Retina (tissue), 1 donor: ENCODE measurements at places on chromosomes 2 and 18.

GRCh38 chr2:112175958-112176573 lies 37.9 kb downstream of the FBLN7 start:
- no peak for DNase-seq

- DNase-seq, result no peak
Observed at GRCh38 chr2:240258685-240259084, 118.2 kb upstream of the OTOS start.

- DNase-seq, result no peak
Observed at GRCh38 chr2:105796131-105796638, 51.5 kb downstream of the NCK2 start.

- DNase-seq, result peak; percentile 61
Observed at GRCh38 chr2:162475661-162476060, 131.7 kb downstream of the GCA start.

- no peak for DNase-seq
Observed at GRCh38 chr18:13605477-13605876, 120.9 kb downstream of the FAM210A start.

DNA sequence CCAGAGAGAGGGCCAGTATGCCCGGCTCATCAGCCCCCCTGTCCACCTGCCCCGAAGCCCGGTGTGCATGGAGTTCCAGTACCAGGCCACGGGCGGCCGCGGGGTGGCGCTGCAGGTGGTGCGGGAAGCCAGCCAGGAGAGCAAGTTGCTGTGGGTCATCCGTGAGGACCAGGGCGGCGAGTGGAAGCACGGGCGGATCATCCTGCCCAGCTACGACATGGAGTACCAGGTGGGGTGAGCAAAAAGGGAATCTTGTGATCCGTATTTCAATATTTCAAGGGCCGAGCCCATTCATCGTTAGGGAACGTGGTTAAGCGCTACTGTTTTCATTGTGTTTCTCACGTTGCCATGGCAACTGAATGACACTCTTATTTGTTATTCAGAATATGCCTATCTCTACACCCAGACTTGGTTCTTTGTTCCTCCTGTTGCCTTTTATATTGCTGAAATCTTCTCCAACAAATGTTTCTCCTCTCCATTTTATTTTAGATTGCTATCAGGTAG lies 81.5 kb downstream of the NRP2 start:
- DNase-seq, result peak; percentile 78

DNA sequence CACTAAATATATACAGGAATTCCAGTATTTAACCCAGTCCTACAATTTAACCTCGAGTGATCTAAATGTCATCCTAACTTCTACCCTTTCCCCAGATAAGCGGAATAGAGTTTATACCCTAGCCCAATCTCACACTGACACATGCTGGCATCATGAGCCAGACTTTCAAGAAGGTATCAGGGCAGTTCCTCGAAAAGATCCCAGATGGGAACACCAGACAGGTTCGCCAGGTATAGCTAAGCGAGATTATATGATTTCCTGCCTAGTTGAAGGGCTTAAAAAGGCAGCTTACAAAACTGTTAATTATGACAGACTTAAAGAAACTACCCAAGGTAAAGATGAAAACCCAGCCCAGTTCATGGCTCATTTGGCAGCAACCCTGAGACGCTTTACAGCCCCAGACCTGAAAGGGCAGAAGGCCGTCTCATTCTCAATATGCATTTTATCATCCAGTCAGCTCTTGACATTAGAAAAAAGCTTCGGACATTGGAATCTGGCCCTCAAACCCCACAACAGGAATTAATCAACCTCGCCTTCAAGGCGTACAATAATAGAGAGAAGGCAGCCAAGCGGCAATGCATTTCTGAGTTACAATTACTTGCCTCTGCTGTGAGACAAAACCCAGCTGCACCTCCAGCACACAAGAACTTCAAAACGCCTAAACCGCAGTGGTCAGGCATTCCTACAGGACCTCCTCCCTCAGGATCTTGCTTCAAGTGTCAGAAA lies 668.2 kb upstream of the PKDCC start:
- DNase-seq, result peak; percentile 14

DNA sequence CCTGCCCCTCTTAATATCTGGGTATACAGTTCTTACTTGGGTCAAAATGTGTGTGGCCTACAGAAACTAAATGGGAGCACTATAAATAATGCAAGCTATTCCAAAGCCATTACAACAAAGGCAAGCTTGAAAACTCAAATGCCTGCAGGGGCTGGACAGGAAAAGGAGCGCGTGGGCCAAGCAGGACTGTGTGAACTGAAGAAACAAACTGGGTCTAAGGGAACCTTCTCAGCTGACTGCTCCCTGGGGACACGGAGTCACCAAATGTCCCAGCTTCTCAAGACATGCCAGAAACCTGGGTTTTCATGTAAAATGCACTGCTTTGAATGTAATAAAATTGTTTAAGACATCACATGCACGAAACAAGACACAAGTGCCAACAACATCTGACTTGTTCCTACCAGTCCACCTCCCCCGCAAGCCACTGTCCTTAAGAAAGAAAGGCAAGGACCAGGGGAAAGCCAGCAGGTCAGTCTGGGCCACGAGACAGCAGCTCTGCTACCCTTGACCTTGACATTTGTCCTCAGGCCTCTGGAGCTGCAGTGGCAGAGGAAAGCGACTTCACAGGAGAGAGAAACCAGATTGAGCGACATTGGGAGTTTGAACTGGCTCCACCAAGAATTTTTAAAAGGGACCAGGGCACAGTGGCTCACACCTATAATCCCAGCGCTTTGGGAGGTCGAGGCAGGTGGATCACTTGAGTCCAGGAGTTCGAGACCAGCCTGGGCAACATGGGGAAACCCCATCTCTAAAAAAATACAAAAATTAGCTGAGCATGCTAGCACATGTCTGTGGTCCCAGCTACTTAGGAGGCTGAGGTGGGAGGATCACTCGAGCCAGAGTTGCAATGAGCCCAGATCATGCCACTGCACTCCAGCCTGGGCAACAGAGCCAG lies 89.7 kb upstream of the SH3BP4 start:
- DNase-seq, result no peak

DNA sequence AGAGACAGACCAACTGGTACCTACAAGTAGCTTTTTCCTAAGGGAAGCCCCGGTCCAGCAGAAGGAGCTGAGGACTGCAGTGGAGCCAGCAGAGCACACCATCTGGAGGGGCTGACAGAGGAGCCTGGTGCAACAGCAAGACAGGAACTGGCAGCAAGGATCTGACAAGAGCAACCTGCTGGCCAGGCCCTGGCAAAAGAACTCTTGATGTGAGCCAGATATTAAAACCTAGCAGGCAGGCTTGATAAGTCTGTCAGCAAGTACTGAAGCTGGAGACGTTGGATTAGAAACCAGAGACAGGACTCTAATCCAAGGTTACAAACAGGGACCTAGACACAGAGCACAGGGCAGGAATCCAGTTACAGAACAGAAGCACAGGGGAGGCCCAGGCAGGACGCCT lies 260.7 kb upstream of the MGAT5 start:
- no peak for DNase-seq

- DNase-seq, result no peak
Observed at GRCh38 chr18:42268798-42269197, 313.8 kb downstream of the PIK3C3 start.

- DNase-seq, result no peak
Observed at GRCh38 chr2:131493199-131493968, 1.2 kb upstream of the MZT2A start.

DNA sequence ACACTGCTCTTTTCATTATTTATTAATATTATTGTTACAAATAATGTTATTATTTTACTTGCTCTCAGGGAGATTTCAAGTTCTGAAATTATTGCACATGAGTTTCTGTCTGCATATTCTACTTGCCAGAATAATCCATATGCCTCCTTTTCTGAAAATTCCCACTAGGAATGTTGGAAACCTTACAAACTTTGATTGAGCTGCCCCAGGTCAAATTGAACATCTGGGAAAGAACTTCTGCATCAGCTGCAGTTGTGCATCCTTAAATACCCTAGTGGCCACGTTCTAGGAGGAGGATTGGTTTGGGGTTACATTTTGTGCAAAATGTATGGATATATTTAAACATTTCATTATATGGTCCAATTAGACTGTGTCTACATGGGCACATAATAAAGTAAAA lies 1302.7 kb upstream of the PIK3C3 start:
- DNase-seq, result no peak

- no peak for DNase-seq
Observed at GRCh38 chr2:206764673-206765241, 371 bp downstream of the MDH1B start.

DNA sequence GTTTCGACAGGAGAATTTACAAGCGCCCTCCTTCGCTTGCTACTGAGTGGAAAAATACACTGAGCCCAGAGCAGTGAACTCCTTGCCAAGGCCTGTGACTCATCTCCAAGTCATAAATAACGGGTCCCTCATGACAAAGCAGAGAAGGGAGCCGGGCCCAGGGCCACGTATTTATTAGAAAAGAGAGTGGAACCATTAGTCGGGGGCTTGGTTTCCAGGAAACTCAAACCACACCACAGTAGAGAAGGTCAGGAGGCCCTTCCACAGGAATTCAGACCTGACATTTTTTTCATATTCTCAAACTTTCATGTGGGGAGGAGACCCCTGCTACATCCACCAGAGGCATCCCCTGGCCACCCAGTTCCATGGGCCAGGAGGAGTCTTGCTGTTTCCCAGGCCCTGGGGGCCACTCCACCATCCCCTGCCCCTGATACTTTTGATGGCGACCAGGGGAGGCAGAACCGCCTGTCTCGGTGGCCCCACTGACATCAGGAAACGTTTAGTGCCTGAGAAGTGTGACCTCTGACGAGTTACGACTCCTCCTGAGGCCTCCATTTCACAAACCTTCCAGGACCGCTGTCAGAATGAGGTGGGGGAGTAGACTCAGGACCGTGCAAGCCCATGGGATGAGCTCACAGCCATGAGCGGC lies 289.7 kb downstream of the DYSF start:
- no peak for DNase-seq

- no peak for DNase-seq
Observed at GRCh38 chr2:219250049-219250781, 2.8 kb upstream of the TUBA4B start.

DNA sequence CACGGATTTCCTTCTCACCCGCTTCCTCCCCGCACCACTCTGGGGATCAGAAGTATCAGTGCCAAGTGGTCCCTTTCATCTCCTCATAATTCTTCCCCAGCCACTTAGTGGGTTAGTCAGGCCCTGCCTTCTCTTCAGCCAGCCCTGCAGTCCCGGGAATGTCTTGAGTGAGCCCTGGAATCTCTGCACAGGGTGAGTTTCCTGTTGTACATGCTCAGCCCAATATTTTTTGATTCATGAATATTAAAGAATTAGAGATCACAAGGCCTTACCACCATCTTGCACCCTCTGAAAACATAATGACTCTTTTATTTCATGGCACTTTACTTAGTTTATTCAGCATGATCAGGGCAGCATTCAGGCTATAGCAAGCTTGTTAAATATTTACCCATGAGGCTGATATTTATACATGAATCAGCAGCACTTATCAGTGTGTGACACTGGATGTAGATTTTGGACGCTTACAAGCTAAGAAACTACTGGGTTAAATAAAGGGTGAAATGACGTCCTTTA lies 159.4 kb upstream of the FOSL2 start:
- no peak for DNase-seq

DNA sequence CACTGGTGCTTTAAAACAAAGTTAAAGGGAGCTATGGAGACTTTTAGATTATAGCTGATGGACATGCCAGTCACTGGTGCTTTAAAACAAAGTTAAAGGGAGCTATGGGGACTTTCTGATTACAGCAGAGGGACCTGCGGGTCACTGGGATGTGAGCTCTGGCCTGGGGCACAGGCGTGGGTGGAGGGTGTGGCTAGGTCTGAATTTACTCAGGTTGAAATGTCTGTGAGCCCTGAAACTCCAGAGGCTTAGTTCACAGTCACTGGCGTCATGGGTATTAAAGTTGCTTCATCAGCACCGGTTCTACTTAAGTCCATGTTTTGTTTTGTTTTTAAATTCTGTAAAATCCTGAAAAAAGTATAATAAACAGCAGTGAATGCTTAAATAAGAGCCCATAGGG lies 49.0 kb upstream of the TMEM18 start:
- DNase-seq, result no peak

DNA sequence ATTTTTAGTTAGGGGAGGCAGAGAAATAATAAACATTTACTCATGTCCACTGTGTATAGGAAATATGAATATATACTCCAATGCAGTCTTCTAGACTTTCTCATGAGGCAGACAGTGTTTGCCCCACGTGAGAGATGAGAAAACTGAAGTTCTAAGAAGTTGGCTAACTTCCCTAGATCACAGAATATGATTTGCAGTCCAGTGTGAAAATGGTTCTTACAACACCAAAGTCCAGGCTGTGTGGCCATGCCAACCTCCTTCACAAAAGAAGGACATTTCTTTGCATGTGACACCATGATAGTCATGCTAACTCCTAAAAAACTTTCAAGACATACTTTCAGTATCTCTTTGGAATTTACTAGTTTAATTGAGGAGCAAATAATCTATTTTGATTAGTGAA lies 143.7 kb downstream of the IRS1 start:
- no peak for DNase-seq

GRCh38 chr2:79129260-79129659 lies 9.0 kb downstream of the REG1A start:
- no peak for DNase-seq

DNA sequence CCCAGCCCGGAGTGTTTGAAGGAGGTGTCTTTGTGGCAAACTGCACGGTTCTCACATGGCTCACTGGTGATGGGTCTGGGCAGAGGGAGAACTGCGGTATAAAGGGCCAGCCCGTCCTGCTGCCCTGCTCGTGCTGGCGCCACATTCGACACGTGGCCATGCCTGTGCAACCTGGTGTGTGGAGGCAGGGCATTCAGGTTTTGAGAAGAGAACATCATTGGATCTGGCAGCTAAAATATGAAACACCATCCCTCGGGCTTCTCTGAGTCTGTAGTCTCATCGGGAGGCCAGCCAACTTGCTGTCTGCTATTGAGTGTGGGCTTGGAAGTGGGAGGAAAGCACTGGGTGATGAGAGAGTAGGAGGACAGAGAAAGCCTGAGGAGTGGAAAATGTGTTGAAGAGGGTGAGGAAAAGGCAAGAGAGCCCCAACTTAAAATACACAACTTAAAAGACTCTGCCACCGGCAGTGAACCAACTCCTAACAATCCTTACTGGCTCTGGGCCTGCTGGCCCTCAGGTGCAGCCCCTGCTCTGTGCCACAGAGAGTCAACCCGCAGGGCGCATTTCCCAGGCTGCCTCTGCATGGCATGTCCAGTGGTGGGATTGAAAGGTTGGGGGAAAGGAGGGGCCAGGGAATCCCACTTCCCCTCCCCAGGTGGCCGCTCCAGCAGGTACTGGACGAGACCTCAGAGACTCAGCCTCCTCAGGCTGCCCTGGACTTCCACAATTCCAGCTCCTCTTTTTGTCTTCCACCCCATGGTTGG lies 112.7 kb upstream of the DLX2 start:
- DNase-seq, result no peak

DNA sequence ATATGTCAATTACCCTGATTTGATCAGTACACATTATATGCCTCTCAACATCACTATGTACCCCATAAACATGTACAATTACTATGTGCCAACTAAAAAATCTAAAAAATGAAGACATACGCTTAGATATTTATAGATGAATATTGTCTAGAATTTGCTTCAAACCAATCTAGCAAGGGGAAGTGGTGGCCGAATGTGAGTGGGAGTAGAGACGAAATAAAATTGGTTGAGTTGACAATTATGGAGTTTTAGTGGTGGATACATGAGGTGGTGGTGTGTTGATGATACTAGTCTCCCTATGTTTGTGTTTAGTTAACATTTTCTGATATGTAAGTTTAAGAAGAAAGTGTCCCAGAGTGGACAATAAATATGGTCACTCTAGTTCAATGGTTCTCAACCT lies 49.0 kb downstream of the SDC1 start:
- no peak for DNase-seq
